Posterior vena cava (tissue), 2 donors: ENCODE measurements at places on chromosomes 7 and 10. TPM values are rescaled to one million over a fixed set of nuclear protein-coding genes. Genes with fewer than 3 reads are reported as not detected.

Gene SPDYE9
- total RNA-seq = not detected

Gene FAM25G
- total RNA-seq = not detected

Gene ANKRD1
- 3.5 TPM for total RNA-seq

Gene COL26A1
- not detected for total RNA-seq

Gene ZPBP
- not detected for total RNA-seq

Gene MMD2
- total RNA-seq = not detected

Gene GAD2
- not detected for total RNA-seq

Gene SUN3
- not detected for total RNA-seq

Gene GOLGA7B
- 0.19 TPM for total RNA-seq

Gene PEX1
- total RNA-seq = 17.7 TPM

Gene SMO
- 7.4 TPM for total RNA-seq

Gene ATG9B
- total RNA-seq = not detected

Gene C10orf88
- 4.9 TPM for total RNA-seq

Gene NT5C3A
- total RNA-seq = 20.1 TPM

Gene VENTX
- total RNA-seq = 2.6 TPM

Gene TRIM4
- 14.7 TPM for total RNA-seq

Gene ACTL6B
- total RNA-seq = not detected

Gene NMT2
- total RNA-seq = 18.9 TPM

Gene COL13A1
- total RNA-seq = 0.48 TPM

Gene CUX1
- 87.6 TPM for total RNA-seq

Gene C10orf143
- 3.1 TPM for total RNA-seq

Gene GIMAP7
- total RNA-seq = 23.8 TPM

Gene MYPN
- 0.23 TPM for total RNA-seq

Gene PROSER2
- 2.0 TPM for total RNA-seq

Gene TRIM73
- total RNA-seq = 1.9 TPM

Gene NPSR1
- total RNA-seq = not detected

Gene PWWP2B
- 16.1 TPM for total RNA-seq

Gene ADIRF
- total RNA-seq = 188 TPM

Gene PCDH15
- 0.33 TPM for total RNA-seq

Gene ABCB4
- total RNA-seq = 3.7 TPM

Gene PRSS37
- total RNA-seq = not detected

Gene IL6
- 2.4 TPM for total RNA-seq

Gene CD36
- total RNA-seq = 120 TPM

Gene SRGN
- 144 TPM for total RNA-seq

Gene CABCOCO1
- total RNA-seq = 1.4 TPM

Gene LBX1
- total RNA-seq = not detected

Gene CYP3A4
- not detected for total RNA-seq

Gene KIAA1217
- total RNA-seq = 11.8 TPM

Gene TET1
- 4.3 TPM for total RNA-seq

Gene LRRC61
- 2.6 TPM for total RNA-seq

Gene AQP1
- 422 TPM for total RNA-seq

Gene KLF6
- total RNA-seq = 183 TPM

Gene SYT15B
- 2.9 TPM for total RNA-seq

Gene ADARB2
- total RNA-seq = not detected

Gene AKR1C8
- total RNA-seq = not detected

Gene TYW1
- total RNA-seq = 9.4 TPM

Gene CLDN3
- total RNA-seq = not detected

Gene GHRHR
- 1.2 TPM for total RNA-seq

Gene GIMAP6
- total RNA-seq = 33.3 TPM

Gene SRPK2
- 41.5 TPM for total RNA-seq

Gene FXYD4
- not detected for total RNA-seq

Gene UPK3B
- 1.1 TPM for total RNA-seq

Gene NKX2-3
- total RNA-seq = not detected

Gene CYP2C19
- total RNA-seq = not detected
